Cardiac muscle cell (in vitro differentiated cells and primary cell): ENCODE measurements at places on chromosomes 11 and 22. TPM values are rescaled to one million over a fixed set of nuclear protein-coding genes. Genes with fewer than 3 reads are reported as not detected.

Gene DBX1
- polyA plus RNA-seq, result not detected in 2 replicates

Gene GUCY1A2
- 0.56 and 0.65 TPM in 2 replicates for polyA plus RNA-seq

Gene OR52A1
- polyA plus RNA-seq, result not detected in 2 replicates

Gene CCDC89
- 1.1 TPM in 1 of 2 replicates, not detected in the other for polyA plus RNA-seq

Gene KRTAP5-7
- 0.12 TPM in 1 of 2 replicates, not detected in the other for polyA plus RNA-seq

Gene LZTR1
- polyA plus RNA-seq, result 41.7 and 60.9 TPM in 2 replicates

Gene GGTLC2
- not detected in 2 replicates for polyA plus RNA-seq

Gene TLCD5
- polyA plus RNA-seq, result 19.0 and 27.1 TPM in 2 replicates

Gene TMPRSS13
- polyA plus RNA-seq, result 0.40 TPM in 1 of 2 replicates, not detected in the other

Gene ZNF215
- polyA plus RNA-seq, result 1.0 and 1.6 TPM in 2 replicates

Gene CRYBB3
- 0.21 and 0.55 TPM in 2 replicates for polyA plus RNA-seq

Gene KRTAP5-8
- not detected in 2 replicates for polyA plus RNA-seq

Gene MUC2
- not detected in 2 replicates for polyA plus RNA-seq

Gene PKNOX2
- 2.1 and 5.8 TPM in 2 replicates for polyA plus RNA-seq

Gene C11orf97
- not detected in 2 replicates for polyA plus RNA-seq

Gene ABTB2
- polyA plus RNA-seq, result 29.0 and 55.4 TPM in 2 replicates

Gene MPZL3
- 0.07 TPM in 1 of 2 replicates, not detected in the other for polyA plus RNA-seq

Gene HRAS
- polyA plus RNA-seq, result 60.0 and 97.8 TPM in 2 replicates

Gene UBQLNL
- 2.1 and 2.4 TPM in 2 replicates for polyA plus RNA-seq

Gene RNF141
- 19.9 and 27.9 TPM in 2 replicates for polyA plus RNA-seq

Gene SCN4B
- 0.39 TPM in 1 of 2 replicates, not detected in the other for polyA plus RNA-seq

Gene PDGFB
- polyA plus RNA-seq, result 8.6 and 9.8 TPM in 2 replicates

Gene RAB38
- polyA plus RNA-seq, result 12.0 and 12.8 TPM in 2 replicates

Gene PRAME
- not detected in 2 replicates for polyA plus RNA-seq

Gene CEND1
- 1.7 and 8.2 TPM in 2 replicates for polyA plus RNA-seq

Gene PKP3
- 0.57 TPM in 1 of 2 replicates, not detected in the other for polyA plus RNA-seq

Gene TTC12
- 14.9 and 19.4 TPM in 2 replicates for polyA plus RNA-seq

Gene PARVG
- polyA plus RNA-seq, result not detected in 2 replicates

Gene OR51E2
- polyA plus RNA-seq, result not detected in 2 replicates

Gene FREY1
- 0.42 TPM in 1 of 2 replicates, not detected in the other for polyA plus RNA-seq

Gene POGLUT3
- polyA plus RNA-seq, result 14.5 and 18.8 TPM in 2 replicates

Gene TSPAN32
- polyA plus RNA-seq, result 18.5 and 24.8 TPM in 2 replicates

Gene SYCE3
- polyA plus RNA-seq, result 3.8 TPM in 1 of 2 replicates, not detected in the other
